Stimulated activated CD4-positive, alpha-beta T cell treated with anti-CD3 and anti-CD28 coated beads, Interleukin-15, amount 100 ng/mL, for 24 hours (primary cell): ENCODE measurements at places on chromosomes 11 and 22.

GRCh38 chr11:112270551-112271180, 10.0 kb upstream of the PLET1 start:
- no peak for DNase-seq

- no peak for DNase-seq
Measured at GRCh38 chr22:19739448-19739895, 16.1 kb downstream of the GP1BB start.

GRCh38 chr11:117459979-117460300, 132.3 kb downstream of the CEP164 start:
- no peak for DNase-seq

DNA sequence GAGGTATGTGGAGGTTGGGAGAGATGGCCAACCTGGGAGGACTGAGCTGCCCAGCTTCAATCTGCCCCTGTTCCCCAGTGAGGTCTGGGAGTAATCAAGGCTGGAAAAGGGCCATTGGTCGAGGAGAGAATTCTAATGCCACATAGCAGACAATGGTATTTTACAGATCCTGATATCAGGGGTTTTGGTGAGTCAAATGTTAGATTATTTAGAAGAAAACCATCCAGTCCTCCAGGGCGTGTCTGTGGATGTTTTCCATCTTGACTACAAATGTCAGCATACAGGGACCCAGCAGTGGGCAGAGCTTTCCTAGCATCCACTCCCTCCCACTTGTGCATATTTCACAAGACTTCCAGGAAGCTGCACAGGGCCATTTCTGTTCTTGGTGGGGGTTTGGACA, 107.9 kb downstream of the SCN3B start:
- no peak for DNase-seq

GRCh38 chr11:65424205-65425104, 1.9 kb downstream of the NEAT1 start:
- peak; percentile 84 for DNase-seq

- no peak for DNase-seq
Measured at GRCh38 chr22:44291265-44291664, 21.5 kb downstream of the SHISAL1 start.

DNA sequence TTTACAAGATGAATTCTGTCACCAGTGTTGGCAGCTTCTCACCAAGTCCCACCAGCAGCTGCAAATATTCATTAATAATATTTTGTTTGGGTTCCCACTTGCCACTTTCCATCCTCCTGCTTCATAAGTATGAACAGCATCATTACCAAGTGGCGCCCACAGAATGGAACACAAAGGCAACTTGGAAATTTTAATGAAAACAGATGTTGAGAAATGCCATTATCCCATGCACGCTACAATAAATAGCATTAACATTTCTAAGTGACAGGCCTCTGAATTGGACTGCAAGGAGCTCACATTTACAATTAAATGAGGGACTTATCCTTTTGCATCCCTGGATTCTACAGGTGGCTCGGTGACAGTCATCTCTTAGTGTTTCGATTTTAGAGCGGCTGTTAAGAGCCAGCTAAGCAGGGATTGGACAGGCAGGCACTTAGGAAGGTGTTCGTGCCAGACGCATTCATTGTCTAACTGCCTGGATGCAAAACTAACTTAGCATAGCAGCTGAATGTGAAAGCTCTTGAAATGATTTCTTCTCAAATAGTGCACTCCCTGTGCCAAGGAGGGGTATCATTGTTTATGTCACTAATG, 170.3 kb downstream of the KIRREL3 start:
- no peak for DNase-seq

- no peak for DNase-seq
Measured at GRCh38 chr11:118652681-118653181, 26.7 kb downstream of the TREH start.

DNA sequence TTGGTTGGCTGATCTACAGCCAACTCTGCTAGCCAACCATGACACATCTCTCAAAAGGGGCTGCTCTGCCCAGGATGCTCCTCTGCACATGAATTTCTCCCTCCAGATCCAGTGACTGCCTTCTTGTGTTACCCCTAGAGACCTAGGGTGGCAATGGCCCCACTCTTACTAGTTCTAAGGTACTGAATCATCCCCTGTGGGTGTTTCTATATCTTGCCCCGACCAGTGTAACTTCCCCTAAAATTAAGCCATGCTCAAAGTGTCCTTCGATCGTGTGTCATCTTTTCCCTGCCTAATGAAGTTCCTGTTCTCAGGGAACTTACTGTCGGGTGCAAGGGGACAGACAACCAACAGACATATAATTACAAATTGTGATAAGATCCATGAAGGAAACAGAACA, 113.3 kb downstream of the FAM76B start:
- no peak for DNase-seq

DNA sequence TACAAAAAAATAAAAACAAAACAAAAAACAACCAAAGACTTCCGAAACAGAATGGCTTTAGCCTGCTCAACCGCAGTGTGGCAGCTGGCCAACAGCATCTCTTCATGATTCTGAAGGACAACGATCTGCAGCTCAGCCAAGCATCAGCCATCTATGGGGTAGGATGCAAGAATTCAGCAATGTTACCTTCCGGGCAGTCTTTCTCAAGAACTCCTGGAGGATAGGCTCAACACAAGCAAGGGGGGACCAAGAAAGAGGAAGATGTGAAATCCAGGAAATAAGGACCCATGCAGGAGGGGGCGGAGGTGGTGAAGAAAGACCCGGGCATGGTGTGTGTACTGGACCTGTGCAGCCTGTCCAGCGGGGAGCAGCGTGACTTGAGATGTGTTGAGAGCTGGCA, 3.5 kb upstream of the TSPO start:
- no peak for DNase-seq

- no peak for DNase-seq
Measured at GRCh38 chr11:530960-531831, 4.2 kb downstream of the HRAS start.

DNA sequence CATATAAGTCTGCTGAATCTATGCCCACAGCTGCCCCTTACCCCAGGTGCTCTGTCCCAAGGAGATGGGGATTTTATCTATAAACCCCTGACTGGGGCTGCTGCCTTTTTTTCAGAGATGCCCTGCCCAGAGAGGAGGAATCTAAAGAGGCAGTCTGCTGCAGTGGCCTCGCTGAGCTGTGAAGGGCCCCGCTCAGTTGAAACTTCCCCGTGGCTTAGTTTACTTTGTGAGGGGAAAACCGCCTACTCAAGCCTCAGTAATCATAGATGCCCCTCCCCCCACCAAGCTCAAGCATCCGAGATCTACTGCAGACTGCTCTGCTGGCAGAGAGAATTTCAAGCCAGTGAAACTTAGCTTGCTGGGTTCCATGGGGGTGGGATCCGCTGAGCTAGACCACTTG, 7.4 kb upstream of the SCGB1D4 start:
- no peak for DNase-seq

DNA sequence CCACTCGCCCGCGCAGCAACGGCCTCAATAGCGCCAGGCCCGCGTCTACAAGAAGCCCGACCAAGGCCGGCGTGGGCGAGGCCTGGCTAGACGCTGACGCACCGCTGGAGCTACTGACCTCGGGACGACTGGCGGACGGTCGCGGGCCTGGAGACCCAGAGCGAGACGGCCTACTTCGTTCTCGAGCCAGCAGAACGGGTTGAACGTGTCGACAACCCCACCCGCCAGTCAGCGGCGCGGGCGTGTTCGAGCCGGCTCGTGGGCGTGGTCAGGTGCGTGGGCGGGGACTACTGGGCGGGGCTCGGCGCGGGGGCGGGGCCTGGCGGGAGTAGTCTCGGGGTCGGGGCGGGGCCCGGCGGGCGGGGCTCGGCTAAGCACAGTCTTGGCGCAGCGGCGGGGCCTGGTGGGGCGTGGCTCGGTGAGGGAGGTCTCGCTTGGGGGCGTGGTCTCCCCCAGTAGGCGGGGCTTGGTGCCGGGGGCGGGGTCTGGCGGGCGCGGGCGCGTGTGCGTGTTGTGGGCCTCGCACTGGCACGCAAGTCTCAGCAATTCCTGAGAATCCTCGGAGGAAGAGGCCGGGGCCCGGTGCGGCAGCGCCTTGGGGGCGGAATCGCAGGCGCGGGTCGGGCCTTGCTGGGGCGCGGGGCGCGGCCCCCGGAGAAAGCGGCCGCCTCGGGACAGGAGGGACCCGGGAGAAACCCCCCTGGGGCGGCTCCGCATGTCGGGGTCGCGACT, at the start of gene RNH1:
RNH1 (minus strand) TSS at position 248 of the 732 bp plus-strand sequence. CDS start 5,080 bp downstream, outside the sequence.
- peak; percentile 100 for DNase-seq

DNA sequence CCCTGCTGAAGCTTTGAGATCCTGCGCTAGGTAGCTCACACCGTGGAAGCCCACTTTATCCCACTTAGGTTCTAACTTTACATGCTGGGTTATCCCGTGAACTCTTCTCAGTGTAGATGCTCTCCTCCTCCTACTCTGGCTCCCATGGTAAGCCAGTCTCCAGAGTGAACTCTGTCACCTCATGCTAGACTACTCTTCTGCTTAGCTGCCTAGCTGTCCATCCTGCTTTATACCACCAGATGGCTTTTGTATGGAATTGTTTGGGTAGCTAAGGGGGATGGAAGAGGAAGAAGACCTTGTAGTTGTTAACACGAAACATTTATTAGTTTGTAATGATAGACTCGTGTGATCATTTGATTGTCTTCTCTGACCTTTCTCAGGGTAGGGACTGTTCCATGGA, 46.8 kb downstream of the EMSY start:
- no peak for DNase-seq

DNA sequence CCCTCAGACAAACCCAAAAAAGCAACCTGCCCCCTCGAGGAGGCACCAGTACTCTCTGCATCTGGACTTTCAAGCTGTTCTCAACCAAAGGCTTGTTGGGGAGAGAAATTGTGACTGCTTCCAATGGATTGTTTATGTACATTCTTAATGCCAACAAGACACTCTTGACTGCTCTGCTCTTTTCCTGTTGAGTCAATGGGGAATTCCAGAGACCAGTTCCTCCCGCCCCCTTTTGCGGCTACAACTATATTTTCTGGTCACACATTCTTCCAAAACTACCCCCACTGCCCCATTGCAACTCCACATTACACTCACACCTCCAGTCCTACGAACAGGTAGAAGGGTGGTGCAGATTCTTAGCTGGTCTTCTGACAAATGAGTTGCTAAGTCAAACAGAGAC, 187.0 kb downstream of the DSCAML1 start:
- DNase-seq = peak; percentile 35

DNA sequence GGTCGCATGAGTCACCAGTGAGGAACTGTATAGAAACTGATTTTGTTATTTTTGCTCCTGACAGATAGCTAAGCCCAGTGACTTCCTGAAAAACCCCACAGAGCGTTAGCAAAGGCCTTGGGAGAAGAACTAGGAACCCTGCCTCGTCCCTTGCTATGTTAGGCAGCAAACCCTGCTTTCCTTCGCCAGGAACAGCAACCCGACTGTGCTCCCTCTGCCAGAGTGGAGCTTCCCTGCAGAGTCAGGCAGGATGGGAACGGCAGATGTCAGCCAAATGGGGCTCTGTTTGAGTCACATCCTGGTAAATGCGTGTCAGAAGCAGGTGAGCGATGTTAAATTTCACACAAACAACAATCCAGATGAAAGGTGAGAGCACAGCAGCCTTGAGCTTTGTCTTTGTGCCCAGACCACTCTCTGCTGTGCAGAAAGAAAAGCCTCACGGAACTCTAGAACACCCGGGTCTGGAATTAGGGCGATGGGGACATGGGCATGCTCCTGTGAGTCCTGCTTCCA, 186.6 kb downstream of the ADAMTS15 start:
- peak; percentile 7 for DNase-seq

DNA sequence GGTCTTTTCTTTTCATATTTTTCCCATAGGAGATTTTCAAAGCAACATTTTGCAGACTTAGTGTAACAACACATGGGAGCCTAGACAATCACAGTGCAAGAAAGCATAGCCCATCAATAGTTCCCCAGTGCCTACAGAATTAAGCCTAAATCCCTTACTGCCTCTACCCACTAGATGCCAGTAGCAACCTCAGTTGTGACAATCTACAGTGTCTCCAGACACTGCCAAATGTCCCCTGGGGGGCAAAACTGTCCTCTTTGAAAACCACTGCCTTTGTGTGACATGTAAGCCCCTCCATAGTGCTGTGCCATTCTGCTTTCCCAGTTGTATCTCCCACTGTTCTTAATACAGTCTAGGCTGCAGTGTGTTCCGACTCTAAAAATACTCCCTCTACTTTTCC, 1329.0 kb downstream of the LRRC4C start:
- DNase-seq = no peak

DNA sequence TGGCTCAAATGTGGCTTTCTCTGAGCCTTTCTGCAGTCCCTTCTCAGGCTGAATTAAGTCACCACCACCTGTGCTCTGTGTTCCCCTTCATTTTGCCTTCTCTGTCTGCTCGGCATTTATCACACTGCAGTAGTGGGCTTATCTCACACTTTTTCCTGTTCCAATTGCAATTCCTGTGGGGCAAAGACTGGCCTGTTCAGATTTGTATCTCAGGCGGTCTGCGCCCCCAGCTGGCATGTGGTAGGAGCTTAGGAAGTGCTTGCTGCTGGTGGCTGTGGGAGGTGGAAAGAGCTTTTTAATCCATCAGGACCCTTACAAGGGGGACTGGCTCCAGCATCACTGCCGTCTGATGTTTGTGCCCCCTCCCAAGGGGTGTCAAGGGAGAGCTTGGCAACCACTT, 21.2 kb downstream of the BMAL1 start:
- DNase-seq = no peak

DNA sequence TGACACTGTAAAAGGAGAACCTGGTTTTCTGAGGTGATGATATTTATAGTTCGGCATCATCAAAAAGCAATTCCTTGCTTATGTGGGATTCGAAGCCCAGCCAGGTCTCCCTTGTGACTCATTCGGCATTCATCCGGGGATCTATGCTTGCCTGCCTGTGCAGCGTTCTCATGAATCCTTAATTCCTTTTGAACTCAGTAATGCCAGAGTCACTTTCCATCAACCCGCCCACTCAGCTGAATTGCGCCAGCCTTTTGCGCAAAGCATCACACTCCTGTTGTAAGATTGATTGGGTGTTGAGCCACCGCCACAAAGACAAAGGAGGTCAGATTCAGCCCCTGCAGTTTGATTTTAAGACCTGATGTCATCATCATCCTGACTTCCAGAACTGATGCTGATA, 128.6 kb downstream of the SLC17A6 start:
- DNase-seq = no peak

DNA sequence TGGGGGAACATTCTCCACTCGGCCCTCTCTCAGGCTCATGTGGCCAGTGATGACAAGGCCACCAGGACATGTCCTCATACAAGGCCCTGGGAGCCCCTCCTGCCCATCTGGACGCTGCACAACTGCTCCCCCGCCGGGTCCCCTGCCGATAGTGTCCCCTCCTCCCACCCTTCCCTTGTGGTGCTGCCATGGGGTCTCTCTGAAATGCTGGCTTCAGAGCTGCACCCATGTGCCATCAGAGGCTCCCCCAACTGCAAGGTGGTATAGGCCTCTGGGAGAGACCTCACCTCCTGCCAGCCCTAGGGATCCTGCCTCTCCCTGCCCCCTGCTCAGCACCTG, 113.0 kb downstream of the KCNQ1OT1 start:
- DNase-seq = no peak

- DNase-seq = no peak
Measured at GRCh38 chr11:71372693-71373657, 75.2 kb downstream of the DHCR7 start.

GRCh38 chr11:47171856-47172255, 4.8 kb downstream of the ARFGAP2 start:
- DNase-seq = no peak

- no peak for DNase-seq
Measured at GRCh38 chr11:1838426-1839144, at the start of gene TNNI2. TSS of gene TNNI2 (plus strand) at chr11:1838981. CDS start at chr11:1839697, 716 bp downstream.
